CD4-positive, alpha-beta T cell treated with Interleukin-21 for 1 hour (primary cell): ENCODE measurements at places on chromosomes 2 and 18.

GRCh38 chr2:31151501-31151900, 13.3 kb upstream of the GALNT14 start:
- no peak for DNase-seq

DNA sequence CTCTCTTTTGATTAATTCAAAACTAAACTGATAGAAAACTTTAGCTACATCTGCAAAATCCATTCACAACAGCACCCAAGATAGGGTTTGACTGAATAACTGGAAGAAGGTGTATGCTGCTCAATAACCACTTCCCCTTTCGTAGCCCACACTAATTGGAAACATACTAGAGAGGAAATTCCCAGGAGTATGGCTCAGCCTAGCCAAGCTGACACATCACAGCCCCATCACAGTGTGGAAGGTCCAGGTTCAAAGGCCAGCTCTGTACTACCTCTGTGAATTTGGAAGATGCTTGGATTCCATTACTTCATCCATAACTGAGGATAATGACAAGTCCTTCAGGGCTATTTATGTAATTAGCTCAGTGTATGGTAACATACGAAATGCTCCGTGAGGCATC, 185.4 kb downstream of the FBXO15 start:
- DNase-seq: no peak

DNA sequence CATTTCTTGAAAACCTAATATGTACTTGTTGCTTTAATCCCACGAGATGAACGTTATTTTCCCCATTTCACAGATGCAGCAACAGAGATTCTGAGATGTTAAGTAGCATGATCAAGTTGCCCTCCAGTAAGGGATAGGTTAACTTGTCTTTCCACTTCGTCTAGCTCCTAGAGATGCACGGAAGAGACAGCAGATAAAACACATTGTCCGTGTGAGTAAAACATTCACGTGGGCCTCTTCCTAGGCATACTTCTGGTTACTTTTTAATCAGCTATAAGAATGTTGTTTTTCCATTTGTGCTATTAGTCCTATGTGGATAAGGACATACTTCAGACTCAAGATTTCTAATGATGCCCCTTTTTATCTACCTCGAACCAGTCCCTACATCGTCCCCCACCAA, 1.2 kb upstream of the ARHGAP28 start:
- no peak for DNase-seq

DNA sequence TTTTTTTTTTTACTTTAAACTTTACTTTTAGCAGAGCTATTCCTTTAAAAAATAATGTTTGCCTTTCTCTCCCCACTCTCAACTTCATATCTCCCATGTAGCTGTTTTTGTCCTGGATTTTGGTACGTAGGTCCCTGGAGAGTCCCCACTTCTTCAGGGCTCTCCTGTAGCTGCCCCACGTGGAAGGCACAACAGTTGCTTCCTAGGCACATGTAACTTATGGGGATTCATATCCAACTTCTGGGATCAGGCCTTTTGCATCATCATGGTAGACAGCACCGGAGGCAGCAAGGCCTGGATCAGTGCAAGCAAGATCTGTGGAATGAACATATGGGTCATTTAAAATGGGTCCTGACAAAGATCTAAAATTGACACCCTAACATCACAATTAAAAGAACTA, 95.7 kb downstream of the ACAA2 start:
- no peak for DNase-seq

DNA sequence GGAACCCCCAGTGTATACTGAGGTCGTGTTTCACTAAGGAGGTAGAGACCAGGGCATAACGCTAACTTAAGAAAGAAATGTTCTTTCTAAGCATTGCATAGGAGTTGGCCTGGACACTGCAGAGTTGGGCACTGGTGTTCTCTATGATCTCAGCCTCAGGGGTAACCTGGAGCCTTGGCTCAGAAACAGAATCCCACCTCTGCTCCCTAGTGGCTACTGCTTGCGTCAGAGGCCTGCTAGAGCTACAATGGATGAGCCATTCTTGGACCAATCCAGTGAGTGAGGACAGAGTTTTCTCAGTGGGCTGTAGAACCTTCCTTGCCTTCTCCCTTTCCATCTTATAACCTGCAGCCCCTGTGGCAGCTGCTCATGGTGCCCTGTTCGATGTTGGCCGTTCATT, 324.4 kb upstream of the CELF4 start:
- DNase-seq: no peak

GRCh38 chr2:76455910-76456309, 745.2 kb upstream of the GCFC2 start:
- DNase-seq: no peak

- no peak for DNase-seq
Measured at GRCh38 chr18:54003195-54003594, 221.3 kb downstream of the MBD2 start.

DNA sequence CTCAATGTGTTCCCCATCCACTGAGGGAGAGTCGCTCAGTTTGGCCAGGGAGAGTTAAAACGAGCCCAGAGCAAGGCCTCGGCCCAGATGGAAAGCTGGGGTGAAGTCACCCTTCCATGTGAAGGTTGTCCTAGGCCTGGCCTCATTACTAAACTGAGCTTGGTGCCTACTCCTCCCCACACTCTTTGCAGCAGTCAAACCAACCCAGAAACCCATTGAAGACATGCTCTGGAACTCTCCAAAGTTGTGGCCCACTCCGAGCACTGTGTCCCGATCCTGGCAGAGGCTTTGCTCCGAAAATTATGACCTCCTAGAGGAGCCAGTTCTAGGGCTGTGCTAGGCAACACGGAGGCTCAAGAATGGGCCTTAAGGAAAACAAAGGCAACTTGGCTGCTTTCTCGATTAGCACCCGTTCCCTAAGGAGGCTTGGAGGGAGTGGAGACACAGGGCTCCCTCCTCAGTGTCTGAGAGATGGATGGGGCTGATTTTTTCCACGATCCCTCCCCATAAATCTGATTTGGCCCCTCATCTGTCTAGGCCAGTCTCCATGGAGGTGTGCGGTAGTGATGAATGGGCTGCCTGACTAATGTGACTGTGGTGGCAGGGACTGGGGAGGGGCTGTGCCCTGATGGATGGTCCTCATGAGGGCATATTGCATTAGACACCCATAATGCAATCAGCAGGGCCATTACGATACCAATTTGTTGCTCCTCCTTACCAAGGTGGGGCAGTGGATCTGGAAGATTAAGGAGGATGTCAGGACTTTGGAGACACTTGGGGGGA, 11.7 kb upstream of the CYP26B1 start:
- DNase-seq: no peak

GRCh38 chr2:170843656-170844055, 27.0 kb downstream of the GAD1 start:
- DNase-seq: peak; percentile 30

- DNase-seq: no peak
Measured at GRCh38 chr18:72376256-72376655, 167.9 kb downstream of the CBLN2 start.

DNA sequence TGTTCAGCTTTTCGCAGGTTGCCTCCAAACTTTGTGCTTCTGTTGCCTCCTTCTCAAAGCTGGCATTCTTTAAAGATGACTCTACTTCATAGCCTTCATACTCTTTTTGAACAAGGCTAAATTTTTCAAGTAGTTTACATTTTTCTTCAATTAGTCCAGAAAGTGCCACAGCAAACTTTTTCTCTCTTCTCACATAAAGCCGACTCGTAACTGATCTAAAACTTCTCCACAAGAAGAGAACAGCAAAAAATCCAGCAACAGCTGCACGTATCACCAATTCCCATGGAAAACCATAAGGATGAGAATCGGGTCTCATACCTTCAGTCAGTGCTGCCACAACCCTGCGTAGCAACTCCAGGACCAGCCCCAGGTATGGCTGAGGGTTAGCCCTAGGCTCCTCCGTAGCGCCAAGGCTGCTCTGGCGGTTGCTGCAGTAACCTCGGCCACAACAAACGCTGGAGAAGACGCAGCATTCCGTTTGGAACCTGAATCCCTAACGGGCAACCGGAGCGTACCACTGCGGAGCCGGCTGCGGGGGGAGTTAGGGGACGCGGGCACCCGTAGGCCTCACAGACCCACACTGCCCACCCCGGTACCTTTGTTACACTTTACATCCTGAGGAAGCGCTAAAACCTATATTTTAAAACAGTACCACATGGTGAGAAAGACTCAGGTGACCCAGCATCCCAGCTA, at the start of gene CTAGE1:
Gene CTAGE1, minus strand, starts transcription at position 420 of the 693 bp plus-strand sequence. Its CDS starts 104 bp downstream, at position 316.
- DNase-seq: no peak

DNA sequence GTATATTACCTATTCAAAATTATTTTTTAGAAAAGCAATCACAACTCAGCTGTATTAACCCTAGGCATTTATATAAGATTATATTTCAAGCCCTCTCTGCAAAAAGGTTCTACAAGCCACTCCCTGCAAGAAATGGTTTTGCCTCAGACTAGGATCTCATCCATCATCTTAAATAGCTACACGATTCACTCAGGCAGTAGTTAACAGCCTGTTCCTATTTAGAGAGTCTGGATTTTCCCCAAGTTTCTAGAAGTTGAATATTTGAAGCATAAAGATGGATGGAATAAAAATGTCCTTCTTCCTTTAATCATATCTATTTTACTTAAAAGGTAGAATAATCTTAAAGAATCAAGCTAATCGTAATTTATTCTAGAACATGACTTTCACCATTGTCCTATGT, 167.1 kb upstream of the STK17B start:
- DNase-seq: no peak

- no peak for DNase-seq
Measured at GRCh38 chr18:27014841-27015240, 149.3 kb upstream of the AQP4 start.

GRCh38 chr2:24638568-24638967, 147.5 kb downstream of the NCOA1 start:
- DNase-seq: no peak

GRCh38 chr2:206867006-206867405, 72.3 kb upstream of the CPO start:
- no peak for DNase-seq

- DNase-seq: no peak
Measured at GRCh38 chr2:230358305-230358704, 31.3 kb downstream of the SP140L start.

DNA sequence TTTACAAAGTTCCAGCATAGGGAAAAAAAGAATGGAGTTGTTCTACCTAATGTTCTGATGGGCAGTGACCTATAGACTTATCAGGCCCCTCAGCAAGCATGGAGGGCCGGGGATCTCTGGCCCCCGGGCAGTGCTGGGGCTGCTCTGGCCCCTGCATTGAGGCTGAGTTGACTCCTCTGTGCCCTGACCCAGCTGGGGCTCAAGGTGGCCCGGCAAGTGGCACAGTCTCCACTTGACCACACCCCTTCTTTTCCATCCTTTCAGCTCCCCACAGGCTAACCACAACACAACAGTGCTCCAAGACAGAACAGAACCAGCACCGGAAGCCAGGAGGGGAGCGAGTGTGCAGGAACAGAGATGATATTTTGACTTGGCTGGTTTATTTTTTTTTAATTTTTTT, 19.9 kb downstream of the TOGARAM2 start:
- DNase-seq: no peak

DNA sequence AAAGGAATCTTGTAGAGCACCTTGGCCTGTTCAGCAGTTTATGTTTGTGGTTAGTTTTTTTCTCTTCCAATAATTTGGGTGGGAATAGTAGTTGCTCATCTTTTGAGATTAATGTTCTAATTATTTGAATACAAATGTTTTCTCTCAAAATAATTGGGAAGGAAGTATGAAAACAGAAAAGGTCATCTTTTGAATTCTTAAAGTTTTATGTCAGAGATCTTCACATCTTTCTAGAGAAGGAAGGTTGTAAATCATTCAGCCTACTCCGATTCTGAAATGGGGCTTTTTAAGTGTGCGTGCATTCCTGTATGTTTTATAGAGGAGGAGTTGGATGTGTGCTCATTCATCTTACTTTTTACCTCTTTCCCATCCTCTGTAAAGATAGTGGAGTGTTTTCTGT, 29.0 kb downstream of the GRHL1 start:
- no peak for DNase-seq
